GM13977 (cell line): ENCODE measurements at places on chromosomes 12 and 14.

DNA sequence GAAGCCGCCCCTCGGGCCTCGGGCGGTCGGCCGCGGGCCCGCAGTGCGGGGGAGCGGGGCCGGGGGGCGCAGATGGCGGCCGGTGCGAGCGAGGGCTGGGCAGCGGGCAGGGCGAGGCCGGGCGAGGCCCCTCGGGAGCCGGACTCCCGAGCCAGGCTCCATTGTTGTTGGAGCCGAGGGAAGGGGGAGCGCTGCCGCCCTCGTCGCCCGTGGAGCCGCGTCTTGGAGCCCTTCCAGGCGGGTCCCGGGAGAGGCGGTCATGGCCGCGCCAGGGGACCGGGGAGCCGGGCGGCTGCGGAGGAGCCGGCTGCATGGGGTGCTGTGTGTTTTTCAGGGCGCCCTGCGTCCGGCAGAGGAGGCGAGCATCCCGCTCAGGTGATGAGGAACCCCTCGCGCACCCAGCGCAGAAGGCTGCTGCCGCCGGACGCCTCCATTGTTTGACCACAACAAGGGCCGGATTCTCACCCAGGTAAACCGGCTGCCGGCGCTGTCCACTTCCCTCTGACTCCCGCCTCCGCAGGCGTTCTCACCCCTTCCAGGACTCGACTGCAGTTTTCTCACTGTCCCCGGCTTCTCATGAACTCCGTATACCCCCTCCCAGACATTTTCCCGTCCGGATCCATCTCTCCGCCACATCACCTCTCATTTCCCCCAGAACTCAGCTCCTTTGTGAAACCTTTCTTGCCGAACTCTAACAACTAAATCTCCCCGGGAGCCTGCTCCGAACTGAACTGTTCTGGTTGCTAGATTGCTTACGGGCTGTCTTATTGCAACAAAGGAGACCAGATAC is 732 bp downstream of the ZNF664 start:
- DNase-seq, result no peak

DNA sequence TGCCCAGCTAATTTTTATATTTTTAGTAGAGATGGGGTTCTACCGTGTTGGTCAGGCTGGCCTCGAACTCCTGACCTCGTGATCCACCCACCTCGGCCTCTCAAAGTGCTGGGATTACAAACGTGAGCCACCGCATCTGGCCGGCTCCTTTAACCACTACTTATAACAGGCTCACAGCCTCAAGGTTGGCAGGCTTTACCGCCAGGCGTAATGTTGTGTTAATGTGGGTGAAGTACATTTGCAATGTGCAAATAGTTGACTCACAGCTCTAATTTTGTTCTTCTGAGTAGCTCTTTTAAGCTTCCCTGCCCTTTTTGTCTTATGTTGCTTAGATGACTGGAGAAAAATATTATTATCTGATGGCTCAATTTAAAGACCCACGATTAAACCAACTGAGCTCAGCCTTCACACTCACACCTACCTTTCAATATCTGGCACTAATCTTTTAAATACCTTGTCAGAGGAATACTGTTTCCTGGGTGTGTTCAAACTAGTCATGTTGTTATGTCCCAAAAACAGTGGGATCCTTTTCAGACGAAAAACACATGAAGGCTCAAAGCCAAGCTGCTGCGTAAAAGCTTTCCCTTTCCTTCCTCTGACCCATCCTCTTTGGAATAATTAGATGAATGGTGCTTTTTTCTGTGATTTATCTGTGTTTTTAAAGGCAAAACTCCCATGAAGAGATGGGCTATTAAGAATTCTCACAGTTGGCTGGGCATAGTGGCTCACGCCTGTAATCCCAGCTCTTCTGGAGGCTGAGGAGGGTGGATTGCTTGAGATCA is 57.2 kb upstream of the USP44 start:
- no peak for DNase-seq

- no peak for DNase-seq
Observed at GRCh38 chr12:39875721-39876120, 230.2 kb downstream of the SLC2A13 start.

- DNase-seq, result no peak
Observed at GRCh38 chr12:109537136-109537535, 36.2 kb downstream of the MMAB start.
